ENCODE measurements at places on chromosomes 5 and 9.

DNA sequence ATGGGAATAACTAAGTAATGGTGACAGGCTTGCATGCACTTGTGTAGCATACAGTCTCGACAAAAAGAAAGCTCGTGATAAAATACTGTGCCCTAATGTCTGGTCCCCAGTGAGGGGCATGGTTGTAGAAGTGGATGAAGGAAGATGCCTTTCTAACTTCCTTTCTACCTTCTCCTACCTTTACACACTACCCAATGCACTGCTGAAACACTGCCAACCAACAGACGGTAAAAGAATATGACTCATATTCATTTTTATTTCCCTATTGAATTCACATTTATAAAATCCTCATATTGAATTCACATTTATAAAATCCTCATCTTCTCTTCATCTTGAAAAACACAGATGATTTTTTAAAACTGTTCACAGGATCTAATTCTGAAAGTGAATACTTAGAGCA lies 223.0 kb downstream of the PJA2 start:
- DNase-seq: no peak

DNA sequence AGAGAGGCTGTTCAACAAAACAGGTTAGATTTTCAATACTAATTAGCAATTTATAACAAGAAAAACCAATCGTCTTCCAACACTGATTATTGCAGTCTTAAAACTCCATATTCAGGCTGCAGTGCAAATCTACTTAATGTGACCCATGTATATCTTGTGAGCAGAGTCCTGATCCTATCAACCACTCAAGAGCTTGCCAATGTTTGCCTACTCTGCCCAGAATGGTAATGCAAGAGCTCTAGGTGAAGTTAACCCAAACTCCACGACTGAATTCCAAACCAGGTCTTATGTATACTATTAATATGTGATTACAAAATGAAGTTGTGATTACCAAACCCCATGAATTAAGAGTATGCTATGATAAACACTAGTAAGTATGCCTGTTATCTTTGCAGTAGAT lies 17.1 kb downstream of the EFNA5 start:
- DNase-seq: no peak

- DNase-seq: no peak
Observed at GRCh38 chr9:116027511-116027910, 126.1 kb upstream of the PAPPA start.

GRCh38 chr5:157971571-157972216 lies 112.7 kb upstream of the CLINT1 start:
- DNase-seq: no peak

Measured in germinal center (tissue), 1 donor.